ENCODE measurements at places on chromosomes 5 and 9. TPM values are rescaled to one million over a fixed set of nuclear protein-coding genes. Genes with fewer than 3 reads are reported as not detected.
A peak's percentile ranks its signal among the peaks of the same experiment; 100 is the strongest.

DNA sequence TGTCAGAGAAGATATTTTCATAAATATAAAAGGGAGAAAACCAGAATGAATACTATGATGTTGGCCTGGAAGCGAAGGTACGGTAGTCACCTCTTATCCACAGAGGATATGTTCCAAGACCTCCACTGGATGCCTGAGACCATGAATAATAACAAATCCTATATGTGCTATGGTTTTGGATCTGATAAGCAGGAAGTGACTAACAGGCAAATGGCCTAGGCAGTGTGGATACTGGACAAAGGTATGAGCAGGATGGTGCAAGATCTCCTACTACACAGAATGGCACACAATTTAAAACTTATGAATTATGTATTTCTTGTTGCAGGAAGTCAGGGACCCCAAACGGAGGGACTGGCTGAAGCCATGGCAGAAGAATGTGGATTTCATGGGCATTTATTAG lies 48.2 kb downstream of the ADAMTS12 start:
- no peak overlapping the region for H3K27ac ChIP-seq
- H3K4me1 ChIP-seq, result peaks cover 11% of the 10 kb centered on the region
- DNase-seq, result no peak
- H3K27me3 ChIP-seq, result no peaks in the 10 kb centered on the region

NDFIP1 gene
- total RNA-seq, result 86.7 TPM

DNA sequence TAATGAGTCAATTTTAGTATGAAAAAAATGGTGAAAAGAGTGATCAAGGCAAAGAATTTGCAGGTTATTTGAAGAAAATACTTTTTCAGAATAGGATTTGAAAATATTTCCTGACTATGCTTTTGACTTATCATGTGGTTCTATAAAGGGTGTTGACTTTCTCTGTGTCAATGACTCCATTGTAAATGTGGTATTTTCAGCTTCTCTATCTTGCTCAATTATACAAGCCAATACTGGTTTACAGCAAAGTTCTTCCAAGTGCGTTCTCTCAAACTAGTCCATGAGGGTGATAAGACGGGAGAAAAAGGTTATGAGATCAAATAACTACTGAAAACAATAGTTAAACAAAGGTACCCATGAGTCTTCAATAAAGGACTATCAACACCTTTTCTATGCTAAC lies 21.7 kb downstream of the IL33 start:
- no peaks in the 10 kb centered on the region for H3K36me3 ChIP-seq
- H3K27ac ChIP-seq, result no peak overlapping the region
- H3K27me3 ChIP-seq, result peaks cover 14% of the 10 kb centered on the region

GRCh38 chr5:67493676-67494075 lies 297.1 kb upstream of the CD180 start:
- no peaks in the 10 kb centered on the region for H3K36me3 ChIP-seq
- peak; percentile 26 for DNase-seq
- H3K27ac ChIP-seq, result no peak overlapping the region
- H3K4me1 ChIP-seq, result peaks cover 3% of the 10 kb centered on the region

GRCh38 chr5:1510151-1510561 lies 13.6 kb downstream of the LPCAT1 start:
- DNase-seq, result no peak
- H3K27ac ChIP-seq, result no peak overlapping the region
- H3K36me3 ChIP-seq, result peaks cover 7% of the 10 kb centered on the region
- H3K27me3 ChIP-seq, result no peaks in the 10 kb centered on the region
- H3K4me1 ChIP-seq, result no peaks in the 10 kb centered on the region

NR5A1 gene
- not detected for total RNA-seq

GRCh38 chr9:76267284-76267652 lies 127.0 kb downstream of the RFK start:
- H3K27me3 ChIP-seq, result no peaks in the 10 kb centered on the region
- no peaks in the 10 kb centered on the region for H3K4me1 ChIP-seq
- no peaks in the 10 kb centered on the region for H3K36me3 ChIP-seq
- DNase-seq, result no peak
- H3K27ac ChIP-seq, result no peak overlapping the region
- no peak overlapping the region for H3K4me3 ChIP-seq

- no peak for DNase-seq
- H3K4me3 ChIP-seq, result no peak overlapping the region
- H3K27ac ChIP-seq, result no peak overlapping the region
- peaks cover 14% of the 10 kb centered on the region for H3K36me3 ChIP-seq
These were observed 31.1 kb downstream of the PPIP5K2 start for GRCh38 chr5:103151156-103151555.

Measured in activated CD4-positive, alpha-beta T cell treated with anti-CD3 and anti-CD28 coated beads for 36 hours (primary cell).